Activated CD4-positive, alpha-beta T cell treated with anti-CD3 and anti-CD28 coated beads for 36 hours (primary cell): ENCODE measurements at places on chromosomes 13 and 19.

GRCh38 chr13:75255653-75256052 is 226.3 kb downstream of the TBC1D4 start:
- no peak for DNase-seq

- no peak for DNase-seq
These were observed 7.1 kb upstream of the ACTL9 start for GRCh38 chr19:8705742-8706141.

- no peak for DNase-seq
These were observed 294.8 kb downstream of the KCNRG start for GRCh38 chr13:50309882-50310594.

DNA sequence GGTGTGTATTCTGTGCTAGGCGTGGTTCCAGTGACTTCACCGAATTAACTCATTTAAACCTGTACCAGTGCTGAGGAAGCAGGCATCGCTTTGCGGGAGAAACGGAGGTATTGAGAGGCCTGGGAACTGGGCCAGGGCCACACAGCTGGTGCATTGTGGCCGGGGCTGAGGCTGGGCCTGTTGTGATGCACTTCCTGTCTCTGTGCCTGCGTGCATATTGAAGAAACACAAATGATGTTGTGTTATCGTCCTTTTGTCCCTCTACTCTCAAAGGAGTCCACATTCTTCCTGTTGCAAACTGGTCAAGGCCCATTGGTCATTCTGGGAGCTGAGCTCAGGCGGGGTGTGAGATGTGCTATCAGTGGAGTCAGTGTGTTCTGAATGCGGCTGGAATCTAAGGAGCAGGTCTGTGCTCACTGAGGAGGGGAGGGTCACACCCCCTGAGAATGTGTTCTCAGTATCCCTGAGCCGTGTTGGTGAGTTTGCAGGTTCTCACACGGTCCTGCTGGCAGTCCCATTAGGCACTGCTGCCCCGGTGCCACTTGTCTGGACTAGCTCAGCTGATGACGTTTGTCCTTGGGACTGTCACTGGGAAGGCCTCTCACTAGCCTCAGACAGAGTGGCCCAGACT is 62.1 kb downstream of the ARHGEF7 start:
- DNase-seq: peak; percentile 72

DNA sequence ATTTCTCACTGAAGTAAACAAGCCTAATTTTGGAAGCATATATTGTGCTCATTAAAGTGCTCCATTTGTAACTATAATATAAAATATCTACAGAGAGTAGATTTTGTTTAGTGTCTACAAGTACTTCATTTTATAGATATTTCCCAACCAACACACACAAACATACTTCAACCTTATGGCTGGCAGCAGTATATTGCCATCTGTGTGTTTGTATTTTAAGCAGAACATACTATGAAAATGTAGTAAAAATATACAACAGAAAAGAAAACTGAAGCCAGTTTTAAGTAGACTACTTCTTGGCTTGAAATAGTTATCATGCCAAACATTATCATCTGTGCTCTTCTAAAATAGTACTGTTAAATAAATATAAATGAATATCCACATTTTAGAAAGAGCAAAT is 821.9 kb downstream of the DACH1 start:
- DNase-seq: no peak

DNA sequence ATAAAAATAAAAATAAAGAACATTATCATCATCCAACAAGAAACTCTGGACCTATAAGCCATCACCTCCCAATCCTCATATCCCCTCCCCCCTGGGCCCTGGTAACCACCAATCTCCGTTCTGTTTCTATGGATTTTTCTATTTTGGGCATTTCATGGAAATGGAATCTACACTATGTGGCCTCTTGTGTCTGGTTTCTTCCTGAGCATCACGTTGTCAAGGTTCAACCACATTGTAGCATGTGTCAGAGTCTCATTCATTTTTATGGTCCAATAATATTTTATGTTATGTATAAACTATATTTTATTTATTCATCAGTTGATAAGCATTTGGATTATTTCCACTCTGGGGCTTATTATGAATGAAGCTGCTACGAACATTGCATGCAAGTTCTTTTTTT is 26.9 kb downstream of the SULT2B1 start:
- no peak for DNase-seq

DNA sequence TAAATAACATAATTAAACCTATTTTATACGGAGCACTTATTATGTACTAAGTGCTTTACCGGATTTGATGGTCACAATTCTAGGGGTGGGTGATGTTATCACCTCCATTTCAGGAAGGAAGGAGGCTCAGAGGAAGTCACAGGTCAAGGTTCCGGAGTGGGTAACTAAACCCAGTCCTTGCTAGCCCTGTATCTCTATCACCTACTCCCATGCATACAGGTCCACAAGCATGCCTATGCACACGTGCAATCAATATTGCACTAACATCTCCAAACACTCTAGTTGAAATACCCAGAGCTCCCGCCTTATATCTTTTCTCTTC is 17.8 kb upstream of the FOSB start:
- DNase-seq: no peak

- no peak for DNase-seq
These were observed 20.5 kb downstream of the CARS2 start for GRCh38 chr13:110685305-110686020.

- peak; percentile 69 for DNase-seq
These were observed 1.2 kb downstream of the CGB7 start for GRCh38 chr19:49056101-49056901.
